A172 (cell line): ENCODE measurements at places on chromosomes 1 and 21. TPM values are rescaled to one million over a fixed set of nuclear protein-coding genes. Genes with fewer than 3 reads are reported as not detected.

The C1QTNF12 gene
- total RNA-seq: not detected in 2 replicates

The NUP210L gene
- not detected in 2 replicates for total RNA-seq

The CD244 gene
- not detected in 2 replicates for total RNA-seq

The SAMD13 gene
- 0.24 and 0.93 TPM in 2 replicates for total RNA-seq

The RNU1-3 gene
- under 0.01 and 255 TPM in 2 replicates for total RNA-seq

The LCE3C gene
- total RNA-seq: not detected in 2 replicates

The FCGR2B gene
- not detected in 2 replicates for total RNA-seq

The LCE1B gene
- not detected in 2 replicates for total RNA-seq

The UQCRHL gene
- total RNA-seq: 0.84 and 1.5 TPM in 2 replicates

The KRTAP22-2 gene
- total RNA-seq: not detected in 2 replicates

The TXNIP gene
- 14.1 and 14.4 TPM in 2 replicates for total RNA-seq

The SLC44A5 gene
- 3.4 and 3.7 TPM in 2 replicates for total RNA-seq

The RGSL1 gene
- total RNA-seq: not detected in 2 replicates

The FALEC gene
- total RNA-seq: 0.55 TPM in 1 of 2 replicates, not detected in the other

The PLEKHN1 gene
- 0.62 and 0.93 TPM in 2 replicates for total RNA-seq

The AK2 gene
- 160 and 171 TPM in 2 replicates for total RNA-seq

The E2F2 gene
- total RNA-seq: 3.8 and 4.0 TPM in 2 replicates

The CYP4A11 gene
- total RNA-seq: not detected in 2 replicates

The IVL gene
- not detected in 2 replicates for total RNA-seq

The RGS8 gene
- 0.29 TPM in 1 of 2 replicates, not detected in the other for total RNA-seq

The PIK3CD gene
- total RNA-seq: 4.3 and 5.6 TPM in 2 replicates

The ATP1A1 gene
- 42.1 and 50.9 TPM in 2 replicates for total RNA-seq

The PHTF1 gene
- 33.6 and 48.0 TPM in 2 replicates for total RNA-seq

The CA6 gene
- not detected in 2 replicates for total RNA-seq

The ATP1A2 gene
- total RNA-seq: 0.22 and 0.84 TPM in 2 replicates

The KRTAP19-1 gene
- not detected in 2 replicates for total RNA-seq

The LCE1C gene
- total RNA-seq: not detected in 2 replicates

The MATN1 gene
- not detected in 2 replicates for total RNA-seq

The CFH gene
- 2.2 and 2.5 TPM in 2 replicates for total RNA-seq

The CENPF gene
- 149 and 175 TPM in 2 replicates for total RNA-seq

The MFSD2A gene
- 1.8 and 3.0 TPM in 2 replicates for total RNA-seq

The TRIM67 gene
- total RNA-seq: 0.02 and 0.05 TPM in 2 replicates

The MROH9 gene
- total RNA-seq: not detected in 2 replicates

The CR2 gene
- total RNA-seq: 0.02 TPM in 1 of 2 replicates, not detected in the other

The RPTN gene
- total RNA-seq: not detected in 2 replicates

The SLFNL1 gene
- total RNA-seq: 0.02 and 0.17 TPM in 2 replicates

The SH2D2A gene
- 0.09 TPM in 1 of 2 replicates, not detected in the other for total RNA-seq

The KCNN3 gene
- total RNA-seq: 0.10 and 0.36 TPM in 2 replicates

The HTR6 gene
- total RNA-seq: not detected in 2 replicates

The OR2L2 gene
- total RNA-seq: not detected in 2 replicates

The ZBTB8B gene
- 0.02 and 0.07 TPM in 2 replicates for total RNA-seq

The RPE65 gene
- total RNA-seq: not detected in 2 replicates

The WNT4 gene
- 0.03 TPM in 1 of 2 replicates, not detected in the other for total RNA-seq

The SFN gene
- 20.6 and 30.1 TPM in 2 replicates for total RNA-seq

The RRP1B gene
- total RNA-seq: 61.0 and 70.9 TPM in 2 replicates

The ARHGEF16 gene
- total RNA-seq: 1.8 and 3.6 TPM in 2 replicates

The PLPPR4 gene
- total RNA-seq: 0.29 and 0.57 TPM in 2 replicates

The GPA33 gene
- total RNA-seq: 0.24 TPM in 1 of 2 replicates, not detected in the other

The EPS8L3 gene
- not detected in 2 replicates for total RNA-seq

The GDAP2 gene
- total RNA-seq: 24.1 and 25.3 TPM in 2 replicates

The GUCA2B gene
- not detected in 2 replicates for total RNA-seq

The GPR161 gene
- total RNA-seq: 26.0 and 26.1 TPM in 2 replicates

The SPRR2B gene
- total RNA-seq: not detected in 2 replicates

The CD2 gene
- total RNA-seq: not detected in 2 replicates
